NCI-H1417 treated with DMSO at 0.1 percent for 48 hours (cell line): ENCODE measurements at places on chromosomes 12 and 14.

DNA sequence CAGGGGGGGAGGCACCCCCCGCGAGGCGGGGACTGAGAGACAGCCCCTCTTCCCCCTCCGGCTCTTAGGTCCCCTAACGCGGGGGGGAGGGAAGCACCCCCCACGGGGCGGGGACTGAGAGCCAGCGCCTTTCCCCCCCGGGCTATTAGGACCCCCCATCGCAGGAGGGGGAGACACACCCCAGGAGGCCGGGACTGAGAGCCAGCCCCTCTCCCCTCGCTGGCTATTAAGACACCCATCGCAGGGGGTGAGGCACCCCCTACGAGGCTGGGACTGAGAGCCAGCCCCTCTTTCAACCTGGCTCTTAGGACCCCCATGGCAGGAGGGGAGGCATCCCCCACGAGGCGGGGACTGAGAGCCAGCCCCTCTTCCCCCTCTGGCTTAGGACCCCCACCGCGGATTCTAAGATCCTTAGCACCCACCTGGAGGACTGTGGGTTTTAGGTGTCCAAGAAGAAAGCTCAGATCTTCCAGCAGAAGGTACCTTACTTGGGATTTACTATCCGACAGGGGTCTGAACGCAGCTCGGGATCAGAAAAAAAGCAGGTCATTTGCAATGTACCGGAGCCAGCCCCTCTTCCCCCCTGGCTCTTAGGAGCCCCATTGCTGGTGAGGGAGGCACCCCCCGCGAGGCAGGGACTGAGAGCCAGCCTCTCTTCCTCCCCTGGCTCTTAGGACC lies 197.8 kb upstream of the PZP start:
- no peak for DNase-seq

- DNase-seq: no peak
Measured at GRCh38 chr12:117125272-117125613, 26.0 kb upstream of the TESC start.

- no peak for DNase-seq
Measured at GRCh38 chr12:127334912-127335644, 931.9 kb upstream of the TMEM132C start.

- no peak for DNase-seq
Measured at GRCh38 chr14:89212386-89213235, 204.4 kb downstream of the FOXN3 start.

- no peak for DNase-seq
Measured at GRCh38 chr12:63985456-63985855, 141.0 kb downstream of the SRGAP1 start.

DNA sequence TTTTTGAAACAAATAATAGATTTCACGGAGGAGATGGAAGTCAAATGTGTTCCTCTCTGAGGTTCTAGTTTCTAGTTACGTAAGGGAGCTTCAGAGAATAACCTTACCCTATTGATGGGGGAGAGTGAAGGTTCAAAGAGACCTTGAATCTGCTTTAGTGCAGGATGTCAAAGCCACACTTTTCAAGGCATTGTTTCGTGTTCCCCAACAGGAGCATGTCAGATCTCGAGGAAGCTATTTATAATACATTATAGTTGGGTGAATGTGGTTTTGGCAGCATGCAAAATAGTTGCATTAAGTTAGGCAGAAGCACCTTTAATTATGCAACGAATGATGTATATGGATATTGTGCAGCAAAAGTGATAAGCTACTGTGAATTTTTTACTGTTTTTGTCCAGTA lies 614.9 kb downstream of the SLC16A7 start:
- no peak for DNase-seq

GRCh38 chr12:29782871-29783772 lies 620 bp downstream of the TMTC1 start:
- DNase-seq: no peak

GRCh38 chr12:113910751-113911272 lies 55.3 kb downstream of the RBM19 start:
- no peak for DNase-seq

- no peak for DNase-seq
Measured at GRCh38 chr12:78683626-78684025, 180.9 kb upstream of the SYT1 start.

DNA sequence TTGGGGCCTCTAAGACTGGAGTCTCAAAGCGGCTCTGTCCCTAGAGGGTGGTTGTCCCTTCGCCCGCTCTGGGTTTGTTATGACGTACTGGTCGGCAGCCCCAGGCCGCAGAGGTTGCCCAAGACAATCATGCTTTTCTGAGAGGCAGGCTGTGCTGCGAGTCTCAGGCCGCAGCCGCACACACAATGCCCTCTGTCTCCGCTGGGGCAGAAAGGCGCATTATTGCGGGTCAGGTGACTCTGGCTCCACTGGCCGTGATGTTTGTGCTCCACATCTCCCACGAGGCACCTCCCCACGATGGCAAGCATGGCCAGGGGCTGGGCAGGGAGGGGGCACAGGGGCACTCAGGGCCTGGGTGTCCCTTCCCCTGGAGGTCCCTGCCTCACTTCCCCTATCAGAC lies 21.0 kb upstream of the PLEKHG3 start:
- DNase-seq: no peak

GRCh38 chr12:85996280-85996679 lies 122.2 kb downstream of the NTS start:
- no peak for DNase-seq

DNA sequence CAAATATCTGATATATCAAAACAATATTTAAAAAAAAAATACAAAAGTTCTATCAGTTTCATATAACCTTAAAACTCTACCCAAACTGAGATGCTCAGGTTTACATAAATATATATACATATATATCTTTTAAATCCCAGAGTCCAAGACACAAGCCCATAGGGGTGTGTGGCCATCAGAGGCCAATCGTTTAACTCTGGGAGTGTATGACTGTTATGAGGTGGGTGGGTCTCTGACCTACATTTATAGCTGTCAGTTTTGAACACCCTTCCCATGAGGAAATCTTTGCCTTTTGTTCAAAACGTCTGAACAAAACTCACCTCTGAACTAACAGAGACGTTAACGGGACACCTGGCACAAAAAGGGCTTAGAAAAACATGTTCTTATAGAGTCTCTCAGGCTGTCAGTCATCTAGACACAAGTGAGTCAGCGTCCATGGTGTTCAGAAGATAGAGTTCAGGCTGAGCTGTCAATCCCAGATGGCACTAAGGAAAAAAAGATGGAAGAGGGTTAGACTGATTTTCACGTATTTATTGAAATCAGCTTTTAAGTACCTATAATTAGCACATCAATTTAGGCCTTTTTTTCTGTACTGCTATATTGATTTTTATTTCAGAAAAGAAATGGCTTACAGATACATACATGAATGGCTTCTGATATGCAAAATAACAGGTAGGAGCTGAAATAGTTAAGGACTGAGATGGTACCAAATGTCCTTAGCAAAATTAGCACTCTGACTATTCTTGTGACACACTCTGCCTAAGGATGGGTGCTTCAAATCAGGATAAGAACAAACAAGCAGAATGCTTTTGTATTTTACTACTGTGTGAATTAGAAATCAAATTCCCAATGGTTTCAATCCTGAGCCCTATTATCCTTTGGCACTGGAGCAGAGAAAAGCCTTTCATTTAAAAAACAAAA lies 29.2 kb downstream of the HIGD1C start:
- DNase-seq: no peak

DNA sequence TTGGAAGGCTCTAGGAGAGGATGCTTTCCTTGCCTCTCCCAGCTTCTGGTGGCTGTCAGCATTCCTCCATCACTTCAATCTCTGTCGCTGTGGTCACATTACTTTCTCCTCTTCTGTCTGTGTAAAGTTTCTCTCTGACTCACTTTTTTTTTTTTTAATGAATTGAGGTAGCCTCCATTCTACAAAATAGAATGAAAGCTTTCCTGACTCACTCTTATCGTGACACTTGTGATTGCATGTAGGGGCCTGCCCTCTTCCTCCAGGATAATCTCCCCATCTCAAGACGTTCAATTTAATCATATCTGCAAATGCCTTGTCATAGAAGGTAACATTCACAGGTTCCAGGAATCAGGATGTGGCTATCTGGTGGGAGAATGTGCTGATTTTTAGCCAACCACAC lies 153.5 kb upstream of the HMGA2 start:
- DNase-seq: no peak

DNA sequence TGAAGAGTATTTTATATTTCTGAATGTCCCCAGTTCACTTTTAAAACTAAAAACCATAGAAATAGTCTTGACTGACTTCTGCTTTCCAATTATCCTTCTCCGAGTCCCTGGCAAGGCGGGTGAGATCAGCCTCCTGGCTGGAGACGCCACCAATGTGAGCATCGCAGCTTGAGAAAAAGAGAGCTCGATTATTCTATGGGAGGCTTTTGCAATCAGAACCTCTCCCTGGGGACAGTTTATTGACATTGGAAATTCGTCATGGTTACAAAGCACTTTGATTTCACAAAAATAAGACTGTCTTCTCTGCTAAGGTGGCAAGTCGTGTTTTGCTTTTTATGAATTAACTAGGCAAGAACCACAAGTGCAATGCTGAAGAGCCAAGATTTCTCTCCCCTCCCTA lies 23.6 kb upstream of the GPHB5 start:
- no peak for DNase-seq

- no peak for DNase-seq
Measured at GRCh38 chr14:52918486-52918885, 32.4 kb downstream of the FERMT2 start.

- no peak for DNase-seq
Measured at GRCh38 chr12:57119294-57120085, 8.3 kb upstream of the STAT6 start.

DNA sequence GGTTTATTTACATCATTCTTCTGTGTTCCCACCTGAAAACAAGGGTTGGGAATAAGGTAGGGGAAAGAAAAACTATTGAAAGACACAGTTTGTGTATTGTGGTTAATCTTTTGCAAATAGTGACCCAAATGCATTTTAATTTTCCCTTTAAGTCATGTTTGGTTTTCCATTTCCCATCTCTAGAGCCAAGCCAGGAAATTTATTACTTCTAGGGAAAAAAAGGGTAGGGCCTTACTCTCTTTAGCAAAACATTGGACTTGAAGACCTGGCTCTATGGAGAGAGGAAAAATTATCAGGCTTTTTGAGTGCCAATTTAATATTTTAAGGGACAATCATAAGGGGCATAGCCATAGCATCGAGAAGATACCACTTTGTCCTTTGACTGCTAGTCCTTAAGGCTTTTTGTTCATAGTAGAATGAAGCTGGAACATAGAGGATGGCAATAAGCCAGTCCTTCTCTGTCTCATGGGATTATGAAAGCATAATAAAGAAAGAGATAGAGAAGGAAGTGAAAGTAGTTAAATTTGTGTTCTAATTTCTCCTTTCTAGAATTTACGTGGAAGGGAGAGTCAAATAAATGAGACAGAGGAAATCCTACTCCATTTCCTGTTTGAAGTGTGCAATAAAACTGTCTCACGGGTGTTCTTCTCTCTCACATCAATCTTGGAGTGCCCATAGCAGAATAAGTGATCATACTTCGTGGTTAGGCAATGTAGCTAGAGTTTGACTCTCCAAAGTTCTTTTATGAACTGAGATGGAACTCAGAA lies 50.9 kb upstream of the PPFIA2 start:
- no peak for DNase-seq

GRCh38 chr12:94435511-94435927 lies 24.1 kb downstream of the CEP83 start:
- no peak for DNase-seq

DNA sequence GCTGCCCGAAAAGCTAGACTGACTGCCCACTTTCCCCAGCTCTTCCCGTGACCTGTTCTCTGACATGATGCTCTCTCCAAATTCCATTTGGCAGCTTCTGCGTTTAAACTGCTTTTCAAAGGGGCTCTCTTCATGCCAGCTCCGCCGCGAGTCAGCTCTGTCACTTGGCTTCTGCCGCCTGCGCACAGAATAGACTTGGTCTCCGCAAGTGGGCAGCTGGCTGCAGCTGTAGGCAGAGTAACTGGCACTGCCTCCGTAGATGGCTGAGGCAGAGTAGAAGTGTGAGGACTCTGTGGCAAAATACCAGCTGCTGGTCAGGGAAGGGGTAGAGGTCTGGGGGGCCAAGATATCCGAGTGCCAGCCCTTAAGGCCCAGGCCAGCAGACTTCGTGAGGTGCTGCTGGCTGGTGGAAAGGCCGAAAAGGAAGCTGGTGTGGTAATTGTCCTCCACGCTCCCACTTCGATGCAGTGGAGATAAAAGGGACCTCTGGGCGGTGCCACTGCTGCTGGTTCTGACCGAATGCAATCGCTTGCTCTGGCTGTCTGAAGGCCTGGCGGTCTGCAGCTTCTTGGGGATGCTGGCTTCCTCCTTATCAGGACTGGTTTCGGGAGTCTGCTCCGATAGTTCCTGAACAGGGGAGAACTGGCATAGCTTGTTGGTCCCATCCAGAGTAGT lies 85.7 kb downstream of the DUSP16 start:
- no peak for DNase-seq

DNA sequence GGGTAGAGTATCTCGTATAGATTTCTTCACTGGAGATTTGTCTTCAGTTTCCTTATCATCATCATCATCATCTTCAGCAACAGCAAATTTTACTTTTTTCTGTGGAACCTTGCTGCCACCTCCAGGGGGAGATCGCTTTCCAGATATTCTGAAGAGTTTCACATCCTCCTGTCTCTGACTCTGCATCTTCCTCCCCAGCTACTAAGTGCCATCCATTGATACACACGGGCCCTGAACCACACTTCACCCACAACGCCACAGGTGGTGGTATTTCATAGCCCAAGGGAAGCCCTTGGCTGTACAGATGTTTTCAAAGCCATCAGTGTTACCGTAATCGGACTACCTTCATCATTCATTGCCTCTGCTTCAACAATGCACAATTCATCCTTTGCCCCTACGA lies 82.2 kb downstream of the PPP2R5C start:
- no peak for DNase-seq

DNA sequence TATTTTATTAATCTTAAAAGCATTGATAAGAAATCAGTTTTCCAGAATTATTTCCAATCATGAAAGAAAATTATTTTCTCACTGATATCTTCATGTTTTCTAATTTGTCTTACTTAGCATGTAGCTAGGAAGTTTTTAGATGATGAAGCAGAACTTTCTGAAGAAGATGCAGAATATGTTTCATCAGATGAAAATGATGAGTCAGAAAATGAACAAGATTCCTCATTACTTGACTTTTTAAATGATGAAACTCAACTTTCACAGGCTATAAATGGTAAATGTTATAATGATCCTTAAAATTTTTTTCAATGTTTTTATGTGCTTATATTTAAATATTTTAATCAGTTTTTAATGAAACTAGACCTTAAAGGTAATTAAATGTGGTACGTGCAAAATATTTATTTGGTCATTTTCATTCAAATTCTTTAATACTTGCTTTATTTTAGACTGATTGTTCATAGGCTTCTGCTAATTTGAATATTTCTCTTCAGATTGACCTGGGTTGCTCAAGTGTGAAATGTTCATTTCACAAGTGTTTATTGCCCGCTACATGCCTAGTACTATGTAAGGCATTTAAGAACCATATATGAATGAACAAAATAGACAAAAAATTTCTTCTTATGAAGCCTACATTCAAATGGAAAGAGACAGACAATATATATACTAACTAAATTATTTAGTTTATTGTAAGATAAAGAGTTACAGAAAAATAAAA lies 49.5 kb downstream of the FANCM start:
- no peak for DNase-seq

DNA sequence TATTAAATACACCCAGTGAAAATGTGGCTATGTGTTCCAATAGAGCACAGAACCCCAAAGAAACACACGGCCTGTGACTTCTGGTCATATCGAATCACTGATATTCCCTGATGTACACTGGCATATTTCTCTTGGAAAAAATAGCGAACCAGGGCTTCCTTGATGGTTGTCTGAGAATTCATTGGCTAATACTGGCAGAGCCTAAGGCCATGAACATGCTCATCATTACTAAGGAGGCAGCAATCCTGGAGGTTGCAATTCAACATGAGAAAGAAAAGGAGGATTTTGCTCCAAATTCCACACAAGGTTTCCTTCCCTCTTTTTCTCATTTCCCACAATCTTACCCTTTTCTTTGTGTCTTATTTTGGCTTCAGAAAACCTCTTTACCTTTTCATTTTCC lies 212.9 kb upstream of the HMGA2 start:
- no peak for DNase-seq
